ENCODE measurements at places on chromosomes 1 and 21. TPM values are rescaled to one million over a fixed set of nuclear protein-coding genes. Genes with fewer than 3 reads are reported as not detected.

The SSX2IP gene
- total RNA-seq: 17.2 TPM

GRCh38 chr1:12745126-12745991 is 641 bp upstream of the CFAP107 start:
- no peak for DNase-seq

- no peak for DNase-seq
Measured at GRCh38 chr1:148315071-148315811, 163.2 kb upstream of the NBPF11 start.

DNA sequence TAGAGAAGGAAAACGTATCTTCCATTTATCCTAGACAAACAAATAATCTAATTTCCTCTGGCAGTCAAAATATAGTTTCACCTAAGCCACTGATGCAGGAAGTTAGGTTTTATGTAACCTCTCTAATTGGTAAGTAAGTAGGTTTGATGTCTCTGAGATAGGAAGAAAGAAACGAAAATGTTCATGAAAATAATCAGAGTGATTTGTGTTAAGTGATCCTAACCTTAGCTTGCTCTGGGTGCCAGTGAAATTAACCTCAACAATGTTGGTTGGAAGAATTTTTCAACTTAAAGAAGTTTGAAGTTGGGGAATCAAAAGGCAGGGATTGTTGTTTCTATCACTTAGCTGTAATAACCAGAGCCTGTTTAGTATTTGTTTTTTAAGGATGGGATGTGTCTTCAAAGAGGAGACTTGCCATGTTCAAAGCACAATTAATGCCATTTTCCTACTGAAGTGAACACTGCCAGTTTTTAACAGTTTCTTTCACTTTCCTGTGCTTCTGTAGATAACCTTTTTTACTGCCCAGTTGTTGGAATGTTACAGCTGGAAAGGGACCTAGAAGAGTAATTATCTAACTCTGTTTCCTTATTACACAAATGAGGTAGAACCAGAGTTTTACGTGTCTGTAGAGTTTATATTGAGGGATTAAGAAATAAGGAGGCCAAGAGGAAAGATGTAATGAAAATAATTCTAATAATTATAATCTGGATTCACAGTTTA is 18.4 kb downstream of the HIPK1 start:
- no peak for DNase-seq

GRCh38 chr1:46691997-46692790 is 20.5 kb downstream of the TEX38 start:
- no peak for DNase-seq

The ZNF648 gene
- not detected for total RNA-seq

DNA sequence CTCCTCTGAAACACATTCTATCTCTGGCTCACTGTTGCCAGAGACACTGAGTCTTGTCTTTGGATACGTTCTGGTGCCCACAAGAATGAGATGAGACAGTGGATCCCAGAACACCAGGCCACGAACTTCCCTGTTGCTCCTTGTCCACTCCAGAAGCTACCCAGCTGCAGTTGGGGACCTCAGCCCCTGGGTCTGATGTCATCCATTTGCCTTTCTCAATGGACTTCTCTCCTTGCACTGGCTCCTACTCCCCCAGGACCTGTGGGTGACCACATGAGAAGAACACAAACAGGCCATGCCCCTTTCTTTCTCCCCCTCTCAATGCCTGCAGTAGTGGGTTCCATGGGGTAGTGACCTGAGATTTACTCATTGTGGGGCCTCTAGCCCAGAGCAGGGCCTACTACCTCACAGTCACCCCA is 5.9 kb downstream of the NBPF1 start:
- DNase-seq: no peak

DNA sequence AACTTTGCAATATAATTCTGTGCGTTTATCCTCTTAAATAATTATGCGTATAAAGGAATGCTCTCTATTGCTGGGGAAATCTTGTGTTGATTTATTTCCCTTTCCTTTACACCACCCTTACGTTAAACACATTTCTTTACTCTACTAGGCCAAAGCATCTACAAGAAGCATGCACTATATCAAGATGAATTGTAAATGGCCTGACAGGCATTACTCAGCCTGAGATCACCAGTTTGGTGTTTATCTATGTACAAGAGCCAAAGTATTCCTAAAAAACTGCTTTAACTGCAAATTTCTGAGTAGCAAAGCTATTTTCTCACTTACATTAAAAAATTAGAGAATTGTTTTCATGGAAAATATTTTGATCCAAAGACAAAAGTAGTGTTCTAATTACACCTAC is 114.8 kb downstream of the TYW3 start:
- DNase-seq: no peak

DNA sequence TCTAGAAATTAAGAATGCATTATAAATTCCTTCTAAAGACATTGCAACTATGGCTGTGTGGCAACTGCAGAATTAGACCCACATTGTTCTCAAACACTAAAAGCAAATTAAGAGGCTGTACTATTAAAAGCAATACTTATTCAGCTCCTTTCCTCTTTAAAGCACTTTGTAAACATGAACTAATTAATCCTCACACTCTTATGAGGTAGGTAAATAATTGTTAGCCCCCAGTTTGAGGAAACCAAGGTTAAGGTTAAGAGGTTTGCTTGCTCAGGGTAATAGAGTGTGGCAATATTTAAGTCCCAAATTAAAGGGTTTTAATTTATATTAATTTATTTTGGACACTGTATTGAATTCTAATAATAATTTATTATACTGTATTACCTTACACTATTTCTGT is 553.8 kb downstream of the LRRIQ3 start:
- no peak for DNase-seq

DNA sequence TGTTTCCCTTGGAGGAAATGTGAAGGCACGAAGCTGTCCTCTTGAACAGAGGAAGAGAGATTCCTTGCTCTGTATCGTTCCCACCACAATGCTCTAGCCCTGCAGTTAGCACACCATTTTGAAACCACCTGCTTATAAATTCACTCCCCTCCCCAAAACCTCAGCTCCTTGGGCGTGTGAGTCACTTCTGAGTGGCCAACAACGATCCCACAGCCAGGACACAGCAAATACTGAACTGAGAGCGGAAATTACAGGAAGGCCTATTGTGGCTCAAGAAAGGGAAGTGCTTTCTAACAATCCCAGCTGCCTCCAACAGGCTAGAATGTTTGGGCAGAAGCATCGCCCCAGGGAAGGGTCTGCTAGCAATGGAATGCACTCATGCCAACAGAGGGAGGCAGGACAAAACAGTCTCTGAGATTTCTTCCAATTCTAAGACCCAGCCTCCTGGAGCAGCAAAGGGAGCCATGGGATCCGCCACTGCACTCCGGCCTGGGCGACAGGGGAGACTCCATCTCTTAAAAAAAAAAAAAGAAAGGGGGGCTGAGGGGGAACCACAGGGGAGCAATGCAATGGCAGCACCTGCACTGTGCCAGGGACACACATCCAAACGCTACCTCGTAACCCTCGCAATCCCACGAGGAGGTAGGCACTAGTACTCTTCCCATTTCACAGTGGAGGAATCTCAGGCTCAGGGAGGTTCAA is 1.9 kb downstream of the TMEM53 start:
- DNase-seq: no peak

DNA sequence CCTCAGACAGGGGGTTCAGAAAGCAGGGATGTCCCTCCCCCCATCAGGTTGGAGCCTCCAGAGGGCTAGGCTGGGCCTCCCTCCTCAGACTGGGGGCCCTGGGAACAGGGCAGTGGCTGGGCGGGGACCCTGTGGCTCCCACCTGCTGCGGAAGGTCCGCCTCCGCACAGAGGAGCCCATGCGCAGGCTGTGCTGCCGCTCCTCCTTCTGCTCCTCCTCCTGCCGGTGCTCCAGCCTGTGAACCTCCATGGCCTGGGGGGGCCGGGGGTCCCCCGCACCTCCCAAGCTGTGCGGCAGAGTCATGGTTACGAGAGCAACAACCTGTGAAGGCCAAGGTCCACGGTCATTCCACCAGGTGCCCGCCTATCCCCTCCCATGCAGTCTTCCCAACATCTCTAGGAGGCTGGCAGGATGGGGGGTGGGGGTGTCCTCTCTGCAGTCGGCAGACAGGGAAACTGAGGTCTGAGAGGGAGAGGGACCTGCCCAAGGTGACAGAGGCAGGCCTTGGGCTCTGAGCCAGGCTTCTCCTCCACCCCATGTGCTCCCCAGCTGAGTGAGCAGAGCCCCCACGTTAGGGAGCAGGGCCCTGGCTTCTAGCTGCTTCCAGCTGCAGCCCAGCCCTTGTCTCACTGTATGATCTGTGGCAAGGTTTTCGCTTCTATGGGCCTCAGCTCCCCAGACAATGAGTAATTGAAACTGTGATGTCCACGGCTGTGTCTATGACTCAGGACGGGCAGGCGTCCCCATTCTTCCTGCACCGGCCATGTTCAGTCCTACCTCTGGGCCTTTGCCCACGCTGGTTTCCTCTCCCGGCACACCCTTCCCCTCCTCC is 3.4 kb downstream of the MYOM3 start:
- no peak for DNase-seq

- DNase-seq: no peak
Measured at GRCh38 chr1:154557939-154558719, at the start of gene UBE2Q1. Gene UBE2Q1, minus strand, starts transcription at chr1:154558662. Its CDS starts 109 bp downstream, at chr1:154558553.

DNA sequence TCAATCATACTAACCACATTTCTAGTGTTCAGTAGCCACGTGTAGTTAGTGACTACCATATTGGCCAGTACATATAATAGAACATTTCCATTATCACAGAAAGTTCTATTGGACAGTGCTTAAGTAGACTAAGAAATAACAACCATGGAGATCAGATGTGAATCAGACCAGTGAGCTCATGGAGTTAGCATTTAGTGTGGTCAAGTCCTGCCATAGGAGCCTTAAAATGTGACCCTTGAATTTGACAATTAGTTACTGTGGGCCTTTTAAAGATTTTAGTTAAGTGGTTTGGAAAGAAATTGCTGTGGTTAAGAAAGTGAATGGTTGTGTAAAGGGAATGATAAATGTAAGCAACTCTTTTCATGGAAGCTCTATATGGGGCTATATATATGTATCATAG is 123.4 kb downstream of the POU2F1 start:
- no peak for DNase-seq

The LCE2C gene
- not detected for total RNA-seq

DNA sequence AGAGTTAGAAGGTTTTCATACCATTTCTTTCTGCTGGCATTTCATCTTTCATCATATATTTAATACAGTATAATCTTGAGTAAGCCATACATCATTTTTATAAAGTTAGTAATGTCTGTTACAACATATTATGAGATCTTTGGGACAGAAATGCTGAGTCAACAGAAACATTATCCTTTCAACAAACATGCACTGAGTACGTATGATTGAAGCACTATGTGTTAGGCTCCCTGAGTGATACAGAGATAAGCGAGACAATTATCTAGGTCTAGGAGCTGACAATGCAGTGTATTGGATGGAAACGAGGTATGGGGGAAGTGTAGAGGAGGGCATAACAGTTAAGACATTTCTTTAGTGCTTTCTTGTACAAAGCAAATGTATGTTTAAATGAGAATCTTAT is 19.7 kb upstream of the GPR52 start:
- no peak for DNase-seq

- DNase-seq: no peak
Measured at GRCh38 chr1:18580691-18581419, 49.8 kb upstream of the PAX7 start.

DNA sequence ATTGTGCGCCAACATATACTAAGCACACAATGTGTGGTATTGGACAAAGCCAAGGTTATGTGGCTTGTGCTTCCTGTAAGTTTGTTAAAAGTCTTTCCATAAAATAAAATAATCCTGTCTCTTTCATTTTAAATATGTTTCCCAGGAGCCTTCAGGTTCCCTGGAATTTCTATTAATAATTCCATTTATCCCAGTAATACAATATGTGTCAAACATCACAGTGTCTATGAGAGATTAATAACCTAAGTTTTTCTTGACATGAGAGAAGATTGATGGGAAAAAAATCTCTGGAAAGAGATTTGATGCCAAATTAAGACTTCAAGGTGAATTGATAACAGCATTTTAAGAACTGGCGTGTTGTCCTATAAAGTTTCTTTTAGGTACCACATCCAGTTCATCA is 507.0 kb downstream of the TTLL7 start:
- no peak for DNase-seq

DNA sequence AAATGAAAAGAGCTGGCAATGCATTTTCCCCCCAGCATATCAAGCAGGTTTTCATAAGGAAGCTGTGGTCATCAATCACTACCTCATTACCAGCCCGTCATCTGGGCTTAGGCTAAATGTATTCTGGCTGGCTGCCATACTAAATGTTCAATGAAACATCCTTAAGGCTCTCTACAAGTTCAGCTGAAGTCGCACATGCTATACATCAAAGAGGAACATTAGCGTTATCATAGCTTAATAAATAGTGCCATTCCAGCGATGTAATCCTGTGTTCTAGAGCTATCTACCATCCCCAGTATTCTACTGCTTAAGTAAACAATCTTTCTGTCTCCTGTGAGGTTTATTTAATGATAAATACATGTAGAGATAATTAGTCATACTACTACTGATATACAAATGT is 288.8 kb downstream of the DPYD start:
- DNase-seq: no peak

The EVI5 gene
- total RNA-seq: 0.70 TPM

- no peak for DNase-seq
Measured at GRCh38 chr21:44449473-44450363, 5.6 kb upstream of the LRRC3 start.

The OR2AK2 gene
- 0.37 TPM for total RNA-seq

GRCh38 chr1:234108921-234109320 is 204.4 kb downstream of the SLC35F3 start:
- DNase-seq: no peak

DNA sequence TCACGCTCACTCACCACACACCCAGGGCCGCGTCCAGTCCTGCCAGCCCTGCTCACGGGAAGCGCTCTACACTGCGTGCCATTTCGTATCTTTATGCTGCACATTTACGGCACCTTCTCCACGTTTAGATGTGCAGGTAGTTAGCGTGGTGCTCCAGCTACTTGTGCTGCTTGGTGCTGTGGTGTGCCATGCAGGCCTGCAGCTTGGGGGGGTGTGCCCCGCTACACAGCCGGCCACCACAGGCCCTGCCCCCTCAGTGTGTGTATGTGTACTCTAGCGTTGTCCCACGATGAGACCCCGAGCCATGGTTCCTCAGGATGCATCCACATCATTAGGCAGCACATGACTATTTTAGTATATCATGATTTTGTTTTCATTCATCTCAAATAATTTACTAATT is 38.3 kb downstream of the SNAP47 start:
- no peak for DNase-seq

The SPATA1 gene
- not detected for total RNA-seq

DNA sequence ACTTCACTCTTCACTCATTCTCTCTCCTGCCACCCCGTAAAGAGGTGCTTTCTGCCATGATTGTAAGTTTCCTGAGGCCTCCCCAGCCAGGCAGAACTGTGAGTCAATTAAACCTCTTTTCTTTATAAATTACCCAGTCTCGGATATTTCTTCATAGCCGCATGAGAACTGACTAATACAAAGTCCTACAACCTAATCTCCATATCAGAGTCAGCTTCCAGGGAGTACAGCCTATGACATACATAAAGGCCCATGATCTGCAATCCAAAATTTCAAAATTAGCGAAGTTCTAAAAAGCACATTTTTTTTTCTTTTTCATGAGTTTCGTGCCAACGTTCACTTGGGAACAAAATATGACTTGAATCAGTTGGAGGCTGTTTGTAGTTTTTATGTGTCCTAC is 256.9 kb upstream of the DUSP10 start:
- DNase-seq: no peak

The TNFRSF4 gene
- 94.7 TPM for total RNA-seq

The WNT3A gene
- not detected for total RNA-seq

Data from T-helper 17 cell (primary cell).